ENCODE measurements at places on chromosomes 16 and 17.

GRCh38 chr16:71472051-71472450 lies 10.0 kb upstream of the ZNF23 start:
- no peak for DNase-seq

DNA sequence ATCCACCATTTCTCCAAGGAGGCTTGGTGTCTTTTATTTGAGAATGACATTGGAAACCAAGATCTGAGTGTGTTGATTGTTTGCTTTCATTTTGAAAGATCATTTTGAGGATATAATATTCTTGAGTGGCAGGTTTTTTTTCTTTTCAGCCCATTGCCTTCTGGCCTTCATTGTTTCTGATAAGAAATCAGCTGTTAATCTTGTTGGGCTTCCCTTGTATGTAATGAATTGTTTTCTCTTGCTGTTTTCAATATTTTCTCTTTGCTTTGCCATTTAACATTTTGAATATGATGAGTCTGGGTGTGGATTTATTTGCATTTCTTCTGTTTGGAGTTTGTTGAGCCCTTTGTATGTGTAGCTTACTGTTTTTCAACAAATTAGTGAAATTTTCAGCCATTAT lies 22.0 kb downstream of the PRSS54 start:
- no peak for DNase-seq

- DNase-seq, result no peak
Observed at GRCh38 chr16:75257886-75258806, 6.7 kb upstream of the BCAR1 start.

- no peak for DNase-seq
Observed at GRCh38 chr16:17018585-17018939, 452.2 kb downstream of the XYLT1 start.

DNA sequence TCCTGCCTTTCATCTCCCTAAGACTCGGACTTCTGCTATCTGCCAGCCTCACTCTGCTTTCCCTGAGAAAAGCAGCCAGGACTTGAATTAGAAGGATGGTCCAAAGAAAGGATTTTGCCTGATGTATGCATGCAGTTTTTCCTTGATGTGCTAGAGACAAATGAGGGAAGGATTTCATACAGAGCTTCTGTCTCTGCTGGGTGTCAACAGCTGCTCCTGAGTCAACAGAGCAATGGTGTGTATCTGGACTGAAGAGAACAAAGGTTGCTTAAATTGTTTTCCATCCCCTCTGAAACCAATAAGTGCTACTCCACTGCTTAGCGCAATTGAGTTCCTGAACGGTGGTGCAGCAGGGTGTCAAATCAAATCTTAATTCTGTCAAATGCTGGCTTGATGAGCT lies 680.6 kb upstream of the C16orf82 start:
- DNase-seq, result no peak

- DNase-seq, result no peak
Observed at GRCh38 chr16:6684076-6684673, 648.5 kb upstream of the RBFOX1 start.

DNA sequence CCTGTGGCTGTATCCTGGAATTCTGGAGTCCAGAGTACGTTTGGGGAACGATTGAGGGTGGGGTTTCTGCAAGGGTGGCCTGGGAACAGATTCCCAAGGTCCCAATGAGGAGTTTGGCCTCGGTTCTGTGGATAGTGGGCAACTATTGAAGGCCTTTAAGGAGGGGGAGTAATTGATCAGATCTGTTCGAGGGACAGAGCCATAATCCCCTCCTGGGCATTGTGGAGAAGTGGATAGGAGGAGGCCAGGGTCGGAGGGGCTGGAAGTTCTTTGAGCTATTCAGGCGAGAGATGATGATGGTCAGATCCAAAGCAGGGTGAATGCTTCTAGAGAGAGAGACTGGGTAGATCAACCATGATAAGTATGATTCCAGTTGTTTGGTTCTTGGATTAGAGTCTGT lies 173.4 kb downstream of the SNX29 start:
- no peak for DNase-seq

- DNase-seq, result no peak
Observed at GRCh38 chr16:6453742-6454141, 878.9 kb upstream of the RBFOX1 start.

DNA sequence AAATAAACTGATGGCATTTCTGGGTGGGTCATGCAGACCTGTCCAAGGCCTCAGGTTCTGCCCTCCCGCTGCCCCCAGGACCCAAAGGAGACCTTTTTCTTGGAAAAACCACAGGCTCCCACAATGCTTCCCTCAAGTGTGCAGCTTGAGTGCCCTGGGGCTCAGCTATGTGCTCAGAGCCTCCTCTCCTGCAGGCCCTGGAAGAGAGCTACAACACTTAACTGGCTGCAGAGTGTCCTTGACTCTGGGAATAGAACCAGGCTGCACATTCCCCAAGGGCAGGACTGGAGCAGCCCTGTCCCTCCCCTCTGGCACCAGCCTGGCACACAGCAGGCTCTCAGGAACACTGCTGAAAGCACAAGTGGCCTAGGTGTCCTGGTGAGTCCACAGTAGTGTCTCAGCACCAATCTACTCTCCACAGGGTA lies 4.8 kb upstream of the SREBF1 start:
- DNase-seq, result no peak

- DNase-seq, result no peak
Observed at GRCh38 chr17:15942207-15942833, 2.6 kb upstream of the ADORA2B start.

- peak; percentile 25 for DNase-seq
Observed at GRCh38 chr16:68286153-68287074, 22.1 kb downstream of the SLC7A6 start.

GRCh38 chr17:4845118-4845517 lies 12.0 kb downstream of the MINK1 start:
- no peak for DNase-seq

- DNase-seq, result no peak
Observed at GRCh38 chr16:14378131-14378551, 251.9 kb downstream of the PARN start.

- DNase-seq, result no peak
Observed at GRCh38 chr16:11398851-11399250, 53.6 kb downstream of the RMI2 start.

- no peak for DNase-seq
Observed at GRCh38 chr17:4853208-4853671, 20.1 kb downstream of the MINK1 start.

DNA sequence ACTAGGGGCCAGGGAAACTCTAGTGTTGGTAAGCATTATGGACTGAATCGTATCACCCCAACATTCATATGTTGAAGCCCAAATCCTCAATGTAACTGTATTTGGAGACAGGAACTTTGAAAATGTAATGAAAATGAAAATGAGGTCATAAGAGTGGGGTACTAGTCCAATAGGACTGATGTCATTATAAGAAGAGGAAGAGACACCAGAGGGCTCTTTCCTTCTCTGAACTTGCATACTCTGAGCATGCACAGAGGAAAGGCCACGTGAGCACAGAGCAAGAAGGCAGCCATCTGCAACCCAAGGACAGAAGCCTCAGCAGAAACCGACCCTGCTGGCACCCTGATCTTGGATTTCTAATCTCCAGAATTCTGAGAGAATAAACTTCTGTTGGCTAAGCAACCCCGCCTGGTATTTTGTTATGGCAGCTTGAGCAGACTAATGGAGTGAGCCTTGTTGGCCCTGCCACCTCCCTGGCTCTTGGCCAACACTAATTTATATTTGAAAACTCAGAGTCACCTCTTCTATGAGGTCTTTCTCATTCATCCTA lies 273.4 kb downstream of the NTN1 start:
- no peak for DNase-seq

- no peak for DNase-seq
Observed at GRCh38 chr16:85394456-85395206, 218.5 kb upstream of the GSE1 start.

GRCh38 chr17:12089809-12090384 lies 69.2 kb downstream of the MAP2K4 start:
- no peak for DNase-seq

DNA sequence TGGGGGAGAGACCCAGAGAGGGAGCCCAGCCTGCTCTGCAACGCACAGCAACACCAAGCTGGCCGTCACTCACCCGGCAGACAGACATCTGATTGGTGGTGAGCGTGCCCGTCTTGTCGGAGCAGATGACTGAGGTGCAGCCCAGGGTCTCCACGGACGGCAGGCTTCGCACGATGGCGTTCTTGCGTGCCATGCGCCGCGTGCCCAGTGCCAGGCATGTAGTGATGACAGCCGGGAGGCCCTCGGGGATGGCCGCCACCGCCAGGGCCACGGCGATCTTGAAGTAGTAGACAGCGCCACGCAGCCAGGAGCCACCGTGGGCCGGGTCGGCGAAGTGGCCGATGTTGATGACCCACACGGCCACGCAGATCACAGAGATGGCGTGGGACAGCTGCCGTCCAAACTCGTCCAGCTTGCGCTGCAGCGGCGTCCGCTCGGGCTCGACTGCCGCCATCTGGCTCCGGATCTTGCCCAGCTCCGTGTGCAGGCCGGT lies 16.9 kb downstream of the ATP2A3 start:
- DNase-seq, result no peak

- DNase-seq, result no peak
Observed at GRCh38 chr16:78775161-78775561, 675.7 kb downstream of the WWOX start.

DNA sequence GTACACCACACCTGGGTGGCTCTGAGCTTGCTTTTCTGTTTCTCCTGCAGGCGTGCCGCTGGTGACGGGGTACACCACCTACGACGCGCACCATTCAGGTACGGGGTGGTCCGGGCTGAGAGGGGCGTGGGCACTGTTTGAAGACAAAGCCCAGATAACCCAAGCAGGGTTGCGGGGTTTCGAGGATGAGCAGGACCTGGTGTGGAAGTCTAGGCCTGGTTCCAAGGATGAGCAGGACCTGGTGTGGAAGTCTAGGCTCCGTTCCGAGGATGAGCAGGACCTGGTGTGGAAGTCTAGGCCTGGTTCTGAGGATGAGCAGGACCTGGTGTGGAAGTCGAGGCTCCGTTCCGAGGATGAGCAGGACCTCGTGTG lies 15.4 kb downstream of the IRF8 start:
- no peak for DNase-seq

- DNase-seq, result no peak
Observed at GRCh38 chr16:89257281-89257731, 39.8 kb downstream of the ZNF778 start.

GRCh38 chr17:31394544-31394943 lies 3.1 kb downstream of the RAB11FIP4 start:
- peak; percentile 6 for DNase-seq

GRCh38 chr17:74201250-74201649 lies 2.2 kb upstream of the RPL38 start:
- no peak for DNase-seq

- no peak for DNase-seq
Observed at GRCh38 chr17:79331492-79331891, 256.9 kb downstream of the ENGASE start.

DNA sequence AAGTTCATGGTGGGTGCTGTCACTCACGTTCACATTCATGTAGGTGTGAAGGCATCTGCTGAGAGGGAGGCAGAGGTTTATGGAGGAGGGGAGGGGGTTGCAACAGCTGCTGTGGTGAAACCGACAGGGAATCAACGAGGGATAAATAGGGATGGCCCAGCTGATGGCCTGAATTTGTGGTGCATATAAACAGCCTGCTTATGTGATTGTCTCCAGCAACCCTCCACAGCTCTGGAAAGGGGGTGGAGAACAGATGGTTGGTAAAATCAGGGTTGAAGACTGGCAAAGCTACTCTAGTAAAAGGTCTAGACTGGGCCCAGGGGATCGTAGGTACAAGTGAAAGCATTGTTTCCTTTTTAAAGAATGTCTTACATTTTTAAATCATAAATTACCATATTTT lies 53.7 kb downstream of the IQCK start:
- no peak for DNase-seq

DNA sequence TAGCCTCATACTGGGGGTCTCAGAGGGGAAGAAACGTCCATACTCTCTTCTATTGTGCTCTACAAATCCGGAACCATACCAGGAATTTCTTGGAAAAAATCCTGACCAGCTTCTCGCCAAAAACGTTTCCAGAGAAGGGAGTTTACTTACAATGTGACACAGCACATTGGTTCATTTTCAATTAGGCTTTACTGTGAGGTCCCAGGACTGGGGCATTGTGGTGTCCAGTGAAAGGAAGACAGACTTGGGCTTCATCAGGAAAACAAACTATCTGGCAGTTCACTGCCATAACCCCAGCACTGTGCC lies 14.7 kb downstream of the MPP2 start:
- DNase-seq, result no peak

DNA sequence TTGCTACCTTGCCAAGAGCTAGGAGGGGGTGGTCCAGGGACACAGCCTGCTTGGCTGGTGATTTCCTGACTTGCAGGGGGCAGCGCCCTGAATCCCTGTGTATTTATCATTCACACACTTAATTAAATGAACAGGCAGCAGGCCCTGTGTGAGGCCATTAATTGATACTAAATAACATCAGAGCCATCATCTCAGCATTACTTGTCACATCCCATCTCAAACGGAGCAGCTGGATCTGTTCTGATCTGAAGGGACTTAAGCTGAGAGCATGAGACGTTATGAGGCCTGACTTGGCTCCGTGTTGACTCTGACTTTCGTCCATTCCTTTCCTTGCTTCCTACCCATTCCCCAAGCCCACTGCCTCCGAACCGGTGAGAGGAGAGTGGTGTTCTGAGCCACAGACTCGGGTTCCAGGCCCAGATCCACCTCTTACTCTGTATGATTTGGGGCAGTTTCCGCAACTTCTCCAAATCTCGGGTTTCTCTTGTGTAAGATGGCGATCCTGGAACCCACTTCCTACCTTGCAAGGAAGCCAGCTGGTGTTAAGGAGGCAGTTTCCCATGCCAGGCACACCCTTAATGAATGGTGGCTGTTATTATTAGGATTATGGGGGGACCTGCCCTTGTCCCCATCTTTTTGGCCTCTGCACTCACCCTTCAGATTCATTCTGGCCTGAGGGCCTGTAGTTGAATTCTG lies 33.8 kb downstream of the CACNA1G start:
- no peak for DNase-seq

DNA sequence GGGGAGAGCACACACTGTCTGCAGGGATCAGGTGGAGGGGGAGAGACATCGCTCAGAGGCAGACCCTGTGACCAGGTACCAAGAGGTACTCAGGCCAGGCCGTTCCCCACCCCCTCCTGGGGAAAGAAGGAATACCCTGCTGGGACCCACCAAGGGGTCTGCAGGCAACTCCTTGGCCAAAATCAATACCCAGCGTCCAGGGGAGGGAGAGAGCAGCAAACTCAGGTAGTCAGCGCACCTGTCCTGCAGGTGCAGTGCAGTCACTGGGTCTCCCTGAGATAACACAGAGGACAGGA lies 57.5 kb upstream of the DOC2B start:
- no peak for DNase-seq

- no peak for DNase-seq
Observed at GRCh38 chr17:31593806-31594205, 202.3 kb downstream of the RAB11FIP4 start.
